ENCODE measurements at places on chromosomes 4 and X.

DNA sequence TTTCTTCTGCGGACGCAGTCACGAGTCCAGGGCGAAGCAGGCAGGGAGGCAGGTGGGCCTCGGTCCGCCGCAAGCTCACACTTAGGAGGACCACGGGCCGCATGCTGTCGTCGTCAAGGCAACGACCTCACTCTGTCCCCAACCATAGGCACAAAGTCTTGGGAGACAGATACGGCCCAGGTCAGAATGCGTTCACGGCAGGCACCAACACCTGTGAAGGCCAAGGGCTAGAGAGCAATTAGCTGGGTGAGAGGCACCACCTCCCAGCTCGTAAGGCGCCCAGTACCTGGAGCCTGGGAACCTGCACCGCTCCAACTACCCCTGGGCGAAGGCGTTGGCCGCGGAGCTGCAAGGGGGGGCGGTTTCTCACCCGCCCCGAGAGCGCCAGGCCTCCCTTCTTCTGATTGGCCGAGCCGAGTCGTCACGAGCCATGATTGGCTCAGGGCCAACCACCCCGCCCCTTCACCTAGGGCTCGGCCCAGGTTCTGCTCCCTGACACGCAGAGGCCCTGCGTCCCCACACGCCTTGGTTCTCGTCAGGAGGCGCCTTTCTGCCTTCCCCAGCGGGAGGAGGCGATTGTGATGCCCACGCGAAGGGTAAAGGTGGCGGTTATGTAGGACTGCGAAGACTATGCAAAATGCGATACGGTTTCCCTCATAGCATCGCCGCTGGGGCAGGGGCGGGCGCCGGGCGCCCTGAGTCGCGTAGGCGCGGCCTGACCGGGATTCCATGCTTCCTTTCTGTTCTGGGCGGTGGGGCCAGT lies at the start of gene CDKL2:
TSS of gene CDKL2 (minus strand) at position 355 of the 763 bp plus-strand sequence. CDS start 4,540 bp downstream, outside the sequence.
- DNase-seq = peak; percentile 85

GRCh38 chrX:39678914-39679313 lies 418.8 kb downstream of the BCOR start:
- no peak for DNase-seq

GRCh38 chr4:121380776-121381462 lies at the start of gene QRFPR:
Gene QRFPR (minus strand): TSS chr4:121381018. CDS start chr4:121380647, 371 bp downstream.
- no peak for DNase-seq

DNA sequence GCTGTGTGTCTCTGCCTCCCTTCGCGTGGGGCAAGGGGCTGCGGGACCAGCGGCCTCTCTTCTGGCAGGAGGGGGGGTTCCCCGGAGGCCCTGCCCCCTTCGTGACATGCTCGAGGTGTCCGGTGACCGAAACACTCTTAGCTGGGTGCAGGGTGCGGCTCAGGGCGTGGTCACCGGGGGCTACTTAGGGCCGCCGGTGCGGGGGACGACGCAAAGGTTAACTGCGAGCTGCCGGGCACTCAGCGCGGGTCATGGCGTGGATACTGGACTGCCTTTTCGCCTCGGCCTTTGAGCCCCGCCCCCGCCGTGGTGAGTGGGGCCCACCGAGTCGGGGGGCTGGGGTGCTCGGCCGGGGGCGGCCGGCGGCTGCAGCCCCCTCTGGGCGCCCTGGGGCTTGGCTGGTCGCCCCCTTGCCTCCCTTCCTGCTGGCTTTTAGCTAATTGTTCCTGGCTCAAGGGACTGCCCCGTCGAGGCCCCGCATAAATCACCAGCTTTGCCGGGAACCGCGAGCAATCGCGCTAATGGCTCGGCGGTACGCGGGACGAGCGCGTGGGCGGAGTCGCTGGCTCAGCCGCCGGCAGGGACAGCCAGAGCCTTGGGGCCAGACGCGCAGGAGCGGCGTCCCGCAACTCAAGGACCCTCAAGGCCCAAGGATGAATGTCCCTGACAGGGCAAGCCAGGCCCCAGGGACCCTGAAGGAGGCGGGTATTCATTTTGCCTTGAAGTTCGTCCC lies at the start of gene ARHGAP36:
TSS of gene ARHGAP36 (plus strand) at position 211 of the 733 bp plus-strand sequence. CDS start 23,320 bp downstream, outside the sequence.
- no peak for DNase-seq

DNA sequence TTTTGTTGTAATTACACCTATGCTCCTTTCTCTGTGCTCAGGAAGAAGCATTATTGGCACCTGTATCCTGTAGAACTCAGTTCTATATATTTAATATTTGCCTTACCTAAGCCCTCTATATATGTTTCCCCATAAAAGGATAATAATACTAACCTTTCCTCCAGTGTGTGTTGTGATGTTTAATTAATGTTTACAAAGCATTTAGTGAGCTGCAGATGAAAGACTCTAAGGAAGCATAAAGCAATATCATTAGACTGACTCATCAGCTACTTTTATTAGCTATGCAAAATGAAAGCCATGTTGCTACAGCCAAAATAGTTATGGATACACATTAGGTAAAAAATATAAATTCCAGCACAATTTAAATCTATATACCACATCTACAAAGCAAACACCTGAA lies 93.6 kb upstream of the PTPN13 start:
- DNase-seq = no peak

DNA sequence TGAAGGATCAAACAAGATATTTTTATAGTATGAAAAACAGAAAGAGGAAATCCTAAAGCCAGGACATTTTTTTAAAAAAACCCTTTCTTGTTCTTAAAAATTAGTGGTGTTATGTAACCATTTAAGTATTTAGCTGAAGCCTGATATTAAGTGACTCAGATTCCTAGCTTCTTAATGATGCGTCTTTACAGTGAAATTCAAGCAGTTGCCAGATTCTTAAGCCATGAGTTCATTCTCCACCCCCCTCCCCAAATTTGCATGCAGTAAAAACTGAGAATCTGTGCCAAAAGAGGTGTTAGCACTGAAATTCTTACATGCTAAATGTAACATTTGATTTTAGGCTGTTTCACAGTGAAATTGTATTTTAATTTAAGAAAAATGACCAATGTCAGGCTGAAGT lies 180.8 kb downstream of the RAPGEF2 start:
- no peak for DNase-seq

- no peak for DNase-seq
Observed at GRCh38 chrX:68433155-68433980, at the start of gene OPHN1. Gene OPHN1 (minus strand): TSS chrX:68433495. CDS start chrX:68433020, 475 bp downstream.

Data from activated CD4-positive, CD25-positive, alpha-beta regulatory T cell treated with anti-CD3 and anti-CD28 coated beads, Interleukin-2, amount 50 U/mL, for 16 hours (primary cell).